ENCODE measurements at places on chromosomes 2 and 18.

- DNase-seq: no peak
These were observed 406.6 kb downstream of the NYAP2 start for GRCh38 chr2:225806105-225806504.

DNA sequence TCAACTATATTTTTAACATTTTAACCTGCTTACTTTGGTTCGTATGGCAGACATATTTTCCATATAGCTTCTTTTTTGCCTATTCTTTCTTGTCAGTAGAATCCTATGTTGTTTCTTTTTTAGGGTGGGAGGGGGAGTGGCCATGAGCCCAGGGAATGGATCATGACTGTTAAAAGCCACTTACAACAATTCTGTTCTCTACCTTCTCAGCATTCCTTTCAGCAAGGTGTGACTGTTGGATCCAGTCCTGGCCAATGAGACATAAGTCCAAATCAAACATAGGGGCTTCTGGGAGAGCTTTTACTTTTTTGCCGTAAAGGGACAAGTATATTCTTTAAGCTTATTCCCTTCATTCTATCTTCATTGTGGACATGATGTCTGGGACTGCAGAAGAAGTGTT is 25.0 kb upstream of the DNAH6 start:
- DNase-seq: no peak

GRCh38 chr2:96977631-96978195 is 8.7 kb downstream of the FAM178B start:
- no peak for DNase-seq

- no peak for DNase-seq
These were observed 117.3 kb upstream of the VWC2L start for GRCh38 chr2:214293593-214293992.

- DNase-seq: peak; percentile 20
These were observed 290.7 kb upstream of the SLC14A2 start for GRCh38 chr18:45324495-45325113.

DNA sequence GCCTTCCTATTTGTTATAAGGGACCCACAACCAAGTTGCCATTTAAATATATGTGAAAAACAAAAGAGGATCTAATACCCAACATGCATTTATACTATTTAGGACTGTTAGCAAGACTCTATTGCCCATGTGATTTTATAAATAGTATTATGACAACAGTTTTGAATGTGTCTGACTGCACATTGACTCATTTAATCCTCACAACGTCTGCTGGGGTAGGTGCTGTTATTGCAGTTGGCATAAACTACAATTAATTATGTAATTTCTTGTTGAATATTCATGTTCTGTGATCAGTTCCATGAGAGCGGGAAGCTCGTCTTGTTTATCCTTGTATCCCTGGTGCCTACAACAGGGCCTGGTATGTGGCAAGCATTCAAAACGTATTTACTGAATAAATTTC is 53.7 kb downstream of the SH2D6 start:
- DNase-seq: no peak

GRCh38 chr2:149527998-149528755 is 59.4 kb downstream of the MMADHC start:
- no peak for DNase-seq

DNA sequence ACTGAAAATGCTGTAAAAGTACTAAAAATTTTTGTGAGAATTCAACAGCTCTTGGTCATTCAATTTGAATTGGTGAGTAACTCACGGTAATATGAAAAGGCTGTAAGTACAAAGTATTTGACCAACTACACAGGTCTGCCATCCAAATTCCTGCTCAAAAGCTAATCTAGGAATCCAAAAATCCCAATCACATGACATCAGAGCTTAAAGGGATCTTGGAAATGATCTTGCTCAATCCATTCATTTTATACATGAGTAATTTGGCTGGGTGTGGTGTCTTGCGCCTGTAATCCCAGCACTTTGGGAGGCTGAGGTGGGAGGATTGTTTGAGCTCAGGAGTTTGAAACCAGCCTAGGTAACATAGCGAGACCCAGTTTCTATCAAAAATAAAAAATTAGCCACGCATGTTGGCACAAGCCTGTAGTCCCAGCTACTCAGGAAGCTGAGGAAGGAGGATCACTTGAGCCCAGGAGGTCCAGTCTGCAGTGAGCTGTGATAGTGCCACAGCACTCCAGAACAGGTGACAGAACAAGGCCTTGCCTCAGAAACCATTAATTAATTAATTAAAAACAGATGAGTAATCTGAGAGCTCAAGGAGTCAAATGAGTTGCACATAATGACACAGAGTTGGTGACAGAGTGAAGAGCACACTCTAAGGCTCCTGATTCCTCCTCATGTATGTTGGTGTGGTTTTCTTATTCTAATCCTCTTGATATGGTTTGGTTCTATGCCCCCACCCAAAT is 19.8 kb downstream of the SPIRE1 start:
- no peak for DNase-seq

DNA sequence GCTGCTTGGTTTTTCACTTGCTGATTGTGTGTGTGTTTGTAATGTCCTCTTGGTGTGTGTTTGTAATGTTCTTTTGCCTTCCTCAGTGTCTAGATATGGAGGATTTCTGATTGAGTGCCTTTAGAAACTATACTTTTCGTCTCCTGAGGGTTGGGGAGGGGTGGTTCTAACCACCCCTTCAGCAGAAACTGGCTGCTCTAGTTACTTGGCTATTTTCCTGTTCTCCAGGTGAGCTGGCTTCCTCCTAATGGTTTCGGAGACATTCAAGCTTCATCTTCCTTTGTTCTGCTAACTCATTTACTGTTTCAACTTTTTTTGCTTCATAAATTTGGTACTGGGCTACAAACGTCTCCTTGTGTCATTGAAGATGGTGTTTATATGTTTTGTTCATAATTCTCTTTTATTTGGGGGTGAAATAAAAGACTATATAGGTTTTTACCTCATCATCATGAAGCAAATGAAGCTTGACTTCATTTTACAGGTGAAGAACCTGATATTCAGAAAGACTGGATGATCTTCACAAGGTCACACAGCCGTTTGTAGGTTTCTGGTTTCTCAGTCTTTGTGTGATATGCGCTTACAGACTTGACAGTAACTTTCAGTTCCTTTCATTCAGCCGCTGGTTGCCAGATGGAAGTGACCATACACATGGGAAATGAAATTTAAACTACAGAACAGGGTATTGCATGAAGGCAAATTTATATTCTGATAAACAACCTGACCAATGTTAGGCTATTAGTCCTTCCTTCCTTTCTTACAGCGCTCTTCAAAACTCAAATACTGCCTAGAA is 238.5 kb downstream of the GALR1 start:
- no peak for DNase-seq

- no peak for DNase-seq
These were observed 345.5 kb downstream of the ERBB4 start for GRCh38 chr2:212193056-212193455.
